Breast epithelium (tissue), 4 donors: ENCODE measurements at places on chromosomes 16 and 17.

- DNase-seq, result no peak
- H3K36me3 ChIP-seq, result no peaks in the 10 kb centered on the region
- H3K27ac ChIP-seq, result no peak overlapping the region
- no peak overlapping the region for H3K4me3 ChIP-seq
- H3K27me3 ChIP-seq, result peaks cover 9% of the 10 kb centered on the region
These were observed 6.3 kb downstream of the SLC25A39 start for GRCh38 chr17:44318077-44318892.

GRCh38 chr16:78199325-78200022 is 100.0 kb downstream of the WWOX start:
- no peak overlapping the region for H3K27ac ChIP-seq
- H3K4me3 ChIP-seq, result no peak overlapping the region
- no peaks in the 10 kb centered on the region for H3K27me3 ChIP-seq
- H3K36me3 ChIP-seq, result no peaks in the 10 kb centered on the region

- H3K27me3 ChIP-seq, result no peaks in the 10 kb centered on the region
- no peak overlapping the region for H3K4me3 ChIP-seq
- H3K4me1 ChIP-seq, result peaks cover 4% of the 10 kb centered on the region
- H3K27ac ChIP-seq, result no peak overlapping the region
- no peaks in the 10 kb centered on the region for H3K36me3 ChIP-seq
These were observed 29.9 kb downstream of the ACTG1 start for GRCh38 chr17:81482673-81483072.

DNA sequence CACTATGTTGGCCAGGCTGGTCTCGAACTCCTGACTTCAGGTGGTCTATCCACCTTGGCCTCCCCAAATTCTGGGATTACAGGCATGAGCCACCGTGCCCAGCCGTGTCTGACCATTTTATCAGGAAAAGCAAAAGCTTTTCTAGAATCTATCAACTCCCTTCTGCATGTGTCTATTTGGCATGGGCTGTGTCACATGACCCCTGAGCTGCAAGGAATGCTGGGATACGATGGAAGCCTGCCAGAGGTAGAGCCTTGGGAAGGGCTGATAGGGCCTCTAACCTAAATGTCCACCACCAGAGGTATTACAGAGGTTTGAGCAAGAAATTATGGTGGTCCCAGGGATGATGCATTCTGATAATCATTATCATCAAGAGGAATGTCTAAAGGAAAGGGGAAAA is 616.2 kb downstream of the WWOX start:
- H3K36me3 ChIP-seq, result no peaks in the 10 kb centered on the region
- no peak for DNase-seq
- H3K4me3 ChIP-seq, result no peak overlapping the region
- no peaks in the 10 kb centered on the region for H3K4me1 ChIP-seq

DNA sequence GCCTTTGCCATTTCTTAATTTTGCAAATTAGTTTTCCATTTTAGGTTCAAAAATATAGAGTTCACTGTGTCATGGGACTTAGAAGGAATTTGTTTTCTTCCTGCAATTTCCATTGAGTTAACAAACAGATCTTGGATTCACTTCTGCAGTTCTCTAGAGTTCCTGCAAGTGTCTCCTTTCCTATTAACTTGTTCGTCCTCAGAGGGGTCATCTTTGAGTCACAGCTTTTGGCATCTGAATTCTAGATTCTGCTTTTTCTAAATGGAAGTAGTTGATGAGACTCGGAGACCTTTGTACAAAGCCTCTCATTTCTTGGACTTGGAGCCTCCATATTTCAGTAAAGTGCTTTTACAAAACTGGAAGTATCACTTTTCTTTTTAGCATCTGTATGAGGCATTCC is 323.3 kb downstream of the BCAS3 start:
- no peak for DNase-seq
- no peaks in the 10 kb centered on the region for H3K27me3 ChIP-seq
- H3K4me3 ChIP-seq, result no peak overlapping the region
- H3K27ac ChIP-seq, result no peak overlapping the region
- H3K4me1 ChIP-seq, result no peaks in the 10 kb centered on the region
- no peaks in the 10 kb centered on the region for H3K36me3 ChIP-seq

GRCh38 chr16:321532-321931 is 31.0 kb downstream of the AXIN1 start:
- H3K27me3 ChIP-seq, result no peaks in the 10 kb centered on the region
- no peak overlapping the region for H3K4me3 ChIP-seq
- no peaks in the 10 kb centered on the region for H3K4me1 ChIP-seq
- no peaks in the 10 kb centered on the region for H3K36me3 ChIP-seq
- DNase-seq, result no peak

DNA sequence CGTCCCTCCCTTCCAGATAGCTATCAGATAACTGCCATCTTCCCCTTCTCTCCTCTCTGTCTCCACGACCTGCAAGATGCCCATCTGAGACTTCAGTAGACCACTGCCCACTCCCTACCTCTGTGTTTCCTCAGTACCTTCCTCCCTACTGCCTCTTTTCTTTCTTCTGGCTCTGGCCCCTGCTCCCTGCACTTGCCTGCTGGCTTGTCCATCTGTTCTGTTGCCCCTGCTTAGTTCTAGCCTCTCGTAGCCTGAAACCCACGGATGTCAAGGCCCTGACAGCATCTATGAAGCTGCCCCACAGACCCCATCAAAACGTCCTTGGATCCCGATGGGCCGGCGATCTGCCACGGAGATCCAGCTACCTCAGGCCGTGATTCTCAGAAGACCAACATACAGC is 53.0 kb downstream of the ELAC2 start:
- H3K4me3 ChIP-seq, result no peak overlapping the region
- H3K4me1 ChIP-seq, result no peaks in the 10 kb centered on the region
- no peaks in the 10 kb centered on the region for H3K27me3 ChIP-seq
- no peak overlapping the region for H3K27ac ChIP-seq

GRCh38 chr16:63922560-63922959 is 1199.3 kb downstream of the CDH11 start:
- H3K27me3 ChIP-seq, result no peaks in the 10 kb centered on the region
- H3K36me3 ChIP-seq, result no peaks in the 10 kb centered on the region
- no peak overlapping the region for H3K27ac ChIP-seq
- no peak for DNase-seq
- H3K4me3 ChIP-seq, result no peak overlapping the region
